Stimulated activated memory B cell treated with anti-CD40 and anti-IgM and Interleukin-4, amounts not matched to agents 10 μg/mL and 1 μg/mL and 100 μg/mL, for 72 hours (primary cell): ENCODE measurements at places on chromosomes 3 and 15.

GRCh38 chr15:67126551-67127330 is 61.3 kb downstream of the SMAD3 start:
- ATAC-seq = no peak

DNA sequence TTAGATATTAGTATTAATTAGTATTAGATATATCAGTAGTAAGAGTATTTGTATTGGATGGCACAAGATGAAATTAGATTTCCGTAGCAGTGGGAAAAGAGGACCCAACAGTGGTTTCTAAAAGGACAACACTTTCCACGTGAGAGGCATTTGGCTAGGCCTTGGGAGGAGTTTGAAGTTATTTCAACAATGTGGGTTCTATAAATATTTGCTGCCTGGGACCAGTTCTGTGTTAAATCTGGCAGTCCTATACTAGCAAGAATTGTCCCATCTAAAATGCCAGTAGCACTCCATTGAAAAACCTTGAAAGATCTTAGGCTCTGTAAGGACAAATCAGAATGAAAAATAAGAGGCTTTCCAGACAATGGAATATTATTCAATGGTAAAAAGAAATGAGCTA is 347.1 kb upstream of the DNAJC19 start:
- ATAC-seq = no peak

- ATAC-seq = no peak
Measured at GRCh38 chr3:50519471-50520089, 16.1 kb upstream of the CACNA2D2 start.

DNA sequence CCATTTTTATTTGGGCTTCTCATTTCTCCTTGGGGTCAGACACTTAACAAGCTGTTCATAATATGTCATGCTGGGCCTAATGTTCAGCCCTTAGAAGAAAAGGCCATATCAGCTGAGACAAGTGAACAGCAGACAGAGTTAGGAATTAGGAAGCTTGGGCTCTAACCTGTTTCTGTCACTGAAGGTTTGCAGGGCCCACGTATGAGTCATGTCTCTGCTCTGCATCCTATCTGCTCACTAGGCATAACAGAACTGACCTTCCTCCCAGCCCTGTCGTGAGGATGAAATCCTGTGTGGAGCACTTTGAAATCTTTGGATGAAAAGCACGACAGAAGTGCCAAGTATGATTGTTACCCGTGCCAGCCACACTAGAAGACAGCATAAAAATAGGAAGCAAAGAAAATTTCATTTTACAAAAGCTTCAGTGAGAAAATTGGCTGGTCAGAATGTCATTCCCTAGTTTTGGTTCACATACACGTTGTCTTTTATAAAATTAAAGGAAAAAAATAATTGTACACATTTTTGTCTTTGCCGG is 26.5 kb upstream of the CD47 start:
- peak; percentile 36 for ATAC-seq

DNA sequence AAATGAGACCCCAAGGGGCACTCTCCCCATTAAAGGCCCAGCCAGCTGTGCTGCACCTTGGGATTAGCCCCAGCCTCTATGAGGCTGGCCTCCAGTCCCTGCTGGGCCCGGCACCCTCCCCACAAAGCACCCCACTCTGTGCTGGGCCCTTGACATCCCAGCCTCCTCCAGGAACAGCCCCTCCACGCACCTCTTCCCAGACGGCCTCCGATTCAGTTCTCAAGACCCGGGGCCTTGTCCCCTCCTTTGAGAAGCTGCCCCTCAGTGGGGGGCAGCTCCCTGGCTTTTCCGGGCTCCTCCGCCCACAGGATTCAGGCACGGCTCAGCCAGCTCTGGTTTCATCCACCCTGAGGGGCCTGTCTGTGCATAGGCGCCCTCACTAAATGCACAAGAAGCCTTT is 144.1 kb downstream of the LRRK1 start:
- ATAC-seq = no peak
